Activated CD8-positive, alpha-beta memory T cell treated with anti-CD3 and anti-CD28 coated beads for 1 hour (primary cell): ENCODE measurements at places on chromosomes 5 and 9.

- DNase-seq: no peak
Observed at GRCh38 chr5:9720361-9720760, 90.2 kb upstream of the TAS2R1 start.

- no peak for DNase-seq
Observed at GRCh38 chr5:107542831-107543231, 127.9 kb downstream of the EFNA5 start.

DNA sequence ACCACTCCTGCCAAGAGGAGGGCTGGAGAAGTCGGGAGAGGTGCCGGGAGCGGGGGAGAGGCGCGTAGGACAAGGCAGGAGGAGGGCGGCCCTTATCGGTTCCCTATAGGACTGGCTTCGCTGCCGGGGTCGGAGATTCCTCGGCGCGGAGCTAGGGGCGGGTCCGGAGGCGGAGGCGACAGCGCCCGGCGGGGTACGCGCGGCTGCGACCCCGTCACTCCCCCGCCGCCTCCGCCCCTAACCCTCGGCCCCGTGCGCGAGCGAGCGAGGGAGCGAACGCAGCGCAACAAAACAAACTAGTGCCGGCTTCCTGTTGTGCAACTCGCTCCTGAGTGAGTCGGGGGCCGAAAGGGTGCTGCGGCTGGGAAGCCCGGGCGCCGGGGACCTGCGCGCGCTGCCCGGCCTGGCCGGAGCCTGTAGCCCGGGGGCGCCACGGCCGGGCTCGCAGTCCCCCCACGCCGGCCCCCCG is 2.0 kb downstream of the GLIS3 start:
- no peak for DNase-seq

DNA sequence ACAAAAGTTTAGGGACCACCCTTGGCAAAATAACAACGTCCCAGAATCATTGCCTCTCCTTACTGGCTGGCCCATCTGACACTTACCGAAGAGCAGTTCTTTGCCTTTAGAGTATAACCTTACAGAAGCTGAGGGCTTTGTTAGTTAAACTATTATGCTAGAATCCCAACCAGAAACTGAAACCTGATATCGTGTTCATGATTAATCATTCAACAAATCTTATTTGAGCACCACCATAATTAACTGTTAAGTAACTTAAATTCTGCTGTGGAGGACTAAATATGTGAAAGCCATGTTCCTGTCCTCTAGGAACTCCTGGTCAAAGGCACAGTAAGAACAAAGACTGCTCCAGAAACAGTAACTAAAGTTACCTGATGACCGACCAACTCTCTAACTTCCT is 104.9 kb downstream of the ARL15 start:
- no peak for DNase-seq

- DNase-seq: no peak
Observed at GRCh38 chr5:102418531-102418930, 80.3 kb downstream of the SLCO6A1 start.

DNA sequence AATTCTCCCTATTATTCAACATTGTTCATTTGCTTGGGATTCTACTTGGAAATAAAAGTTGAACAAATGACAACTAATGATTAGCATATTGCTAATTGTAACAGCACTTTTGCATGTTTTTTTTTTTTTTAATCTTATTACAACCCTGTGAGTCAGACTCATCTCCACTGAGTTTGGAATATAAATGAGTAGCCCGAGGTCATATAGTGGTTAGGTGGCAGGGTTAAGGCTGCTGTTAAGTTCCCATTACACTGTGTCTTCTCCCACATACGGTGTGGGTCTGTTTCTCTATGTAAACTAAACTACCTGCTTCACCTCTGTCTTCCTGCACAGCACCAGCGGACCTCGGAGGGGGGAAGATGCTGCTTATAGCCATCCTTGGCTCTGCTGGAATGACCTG is 92.4 kb downstream of the EQTN start:
- no peak for DNase-seq

DNA sequence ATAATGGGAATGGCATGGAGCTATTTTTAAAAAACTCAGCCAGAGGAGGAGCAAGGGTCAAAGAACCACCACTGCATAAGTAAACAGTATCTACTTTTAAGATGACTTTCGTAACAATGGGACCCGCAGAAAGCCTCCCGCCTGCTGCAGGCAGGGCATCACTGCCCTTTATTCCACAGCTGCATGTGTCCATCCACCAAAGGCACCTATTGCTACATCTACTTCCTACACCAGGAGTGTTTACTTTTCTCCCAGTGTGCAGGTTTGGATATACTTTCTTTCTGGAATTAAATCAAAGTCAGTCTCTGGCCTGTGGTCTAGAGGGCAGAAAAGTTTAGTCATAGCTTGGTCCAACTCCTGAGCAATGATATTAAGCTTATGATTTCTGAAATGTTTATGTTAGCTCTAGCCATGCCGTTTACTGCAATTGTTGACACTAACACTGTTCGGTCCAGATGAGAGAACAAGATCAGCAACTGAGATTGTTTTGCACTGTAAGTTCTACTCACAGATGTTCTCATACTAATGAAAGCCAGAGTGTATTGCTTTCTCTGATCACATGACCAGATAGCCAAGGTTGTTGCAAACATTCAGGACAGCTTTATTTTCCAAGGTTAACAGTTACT is 391.5 kb downstream of the FGF10 start:
- no peak for DNase-seq

GRCh38 chr9:116432051-116432450 is 255.1 kb upstream of the TRIM32 start:
- DNase-seq: no peak

GRCh38 chr5:65651144-65651543 is 26.3 kb downstream of the SHLD3 start:
- no peak for DNase-seq

- no peak for DNase-seq
Observed at GRCh38 chr9:23587433-23587832, 238.6 kb downstream of the ELAVL2 start.

GRCh38 chr5:100623719-100624118 is 88.5 kb downstream of the FAM174A start:
- no peak for DNase-seq
